ENCODE measurements at places on chromosomes 11 and 22.

DNA sequence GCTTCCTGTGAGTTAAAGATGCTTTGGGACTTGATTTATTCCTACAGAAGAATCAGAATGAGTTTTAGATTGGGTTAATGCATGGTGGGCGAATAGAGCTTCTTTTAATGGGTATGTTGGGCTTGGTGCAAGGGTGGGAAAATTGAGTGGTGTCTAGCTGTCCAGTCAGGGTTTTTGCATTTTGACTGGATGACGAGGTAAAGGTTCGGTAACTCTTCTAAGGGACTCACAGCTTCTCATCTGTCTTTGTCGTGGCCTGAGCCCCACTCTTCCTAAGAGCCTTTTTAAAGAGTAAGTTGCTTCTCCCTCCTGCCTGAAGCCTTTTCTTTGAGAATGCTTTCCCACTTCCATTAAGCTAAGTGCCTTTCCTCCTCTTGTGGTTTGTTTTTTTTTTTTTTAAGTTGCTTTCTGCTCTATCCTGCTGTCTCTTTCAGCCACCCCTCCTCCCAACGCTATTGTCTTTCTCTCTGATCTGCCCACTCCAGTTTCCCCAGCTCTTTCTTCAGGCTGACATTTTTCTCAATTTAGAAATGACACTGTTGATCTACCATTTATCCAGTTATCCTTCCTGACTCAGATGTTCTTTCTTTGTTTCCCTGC lies 1.1 kb downstream of the DPF2 start:
- DNase-seq = no peak

- DNase-seq = no peak
Measured at GRCh38 chr11:70016666-70017367, 61.3 kb upstream of the ANO1 start.

DNA sequence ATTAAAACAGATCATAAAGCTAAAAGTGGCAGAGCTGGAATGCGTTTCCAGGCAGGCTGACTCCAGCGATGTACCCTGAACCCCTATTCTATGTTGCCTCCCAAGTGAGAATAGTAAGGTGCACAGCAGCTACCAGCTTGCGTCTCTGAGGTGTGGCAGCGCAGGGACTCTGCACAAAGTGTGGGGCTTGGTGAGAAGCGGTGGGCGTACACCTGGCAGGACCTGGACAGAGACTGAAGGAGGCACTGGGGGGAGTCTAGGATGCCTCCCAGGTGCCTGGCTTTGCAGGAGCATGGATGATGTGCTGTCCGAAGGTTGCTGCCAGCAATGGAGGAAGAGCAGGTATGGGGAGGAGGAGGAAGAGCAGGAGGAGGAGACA lies 42.9 kb downstream of the AMPD3 start:
- DNase-seq = peak; percentile 17

DNA sequence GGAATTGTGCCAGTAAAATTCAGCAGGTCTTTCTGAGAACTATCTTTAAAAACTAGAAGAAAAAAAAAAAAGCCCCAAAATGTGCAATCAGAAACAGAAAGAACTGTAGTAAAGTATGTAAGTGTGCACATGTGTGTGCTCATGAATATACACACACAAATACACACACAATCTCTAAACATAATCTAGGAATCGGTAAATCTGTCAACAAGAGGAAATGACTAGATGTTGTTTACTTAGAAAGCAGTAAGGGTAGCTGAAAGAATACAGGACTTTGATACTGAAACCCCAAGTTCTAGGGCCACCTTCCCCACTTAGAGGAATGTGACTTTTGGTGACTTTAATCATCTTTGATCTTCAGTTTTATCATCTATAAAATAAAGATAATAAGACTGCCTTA lies 13.2 kb downstream of the UEVLD start:
- no peak for DNase-seq

DNA sequence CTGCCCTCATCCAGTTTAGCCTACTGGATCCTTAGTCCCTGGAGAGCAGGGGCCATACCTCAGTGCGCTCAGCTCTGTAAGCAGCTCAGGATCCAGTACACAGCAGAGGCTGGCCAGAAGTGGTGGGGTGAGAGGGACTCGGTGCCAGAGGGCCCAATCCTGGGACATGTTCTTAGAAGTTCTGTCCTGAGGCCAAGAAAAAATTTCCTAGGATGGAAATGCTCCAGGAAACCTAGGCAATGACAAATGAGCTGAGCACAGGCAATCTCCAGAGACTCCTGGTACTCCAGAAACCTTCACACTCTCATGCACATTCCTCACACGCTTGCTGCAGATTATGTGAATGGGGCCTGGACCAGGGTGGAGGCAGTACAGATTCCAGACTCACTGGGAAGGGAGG lies 89.6 kb downstream of the SERGEF start:
- no peak for DNase-seq

DNA sequence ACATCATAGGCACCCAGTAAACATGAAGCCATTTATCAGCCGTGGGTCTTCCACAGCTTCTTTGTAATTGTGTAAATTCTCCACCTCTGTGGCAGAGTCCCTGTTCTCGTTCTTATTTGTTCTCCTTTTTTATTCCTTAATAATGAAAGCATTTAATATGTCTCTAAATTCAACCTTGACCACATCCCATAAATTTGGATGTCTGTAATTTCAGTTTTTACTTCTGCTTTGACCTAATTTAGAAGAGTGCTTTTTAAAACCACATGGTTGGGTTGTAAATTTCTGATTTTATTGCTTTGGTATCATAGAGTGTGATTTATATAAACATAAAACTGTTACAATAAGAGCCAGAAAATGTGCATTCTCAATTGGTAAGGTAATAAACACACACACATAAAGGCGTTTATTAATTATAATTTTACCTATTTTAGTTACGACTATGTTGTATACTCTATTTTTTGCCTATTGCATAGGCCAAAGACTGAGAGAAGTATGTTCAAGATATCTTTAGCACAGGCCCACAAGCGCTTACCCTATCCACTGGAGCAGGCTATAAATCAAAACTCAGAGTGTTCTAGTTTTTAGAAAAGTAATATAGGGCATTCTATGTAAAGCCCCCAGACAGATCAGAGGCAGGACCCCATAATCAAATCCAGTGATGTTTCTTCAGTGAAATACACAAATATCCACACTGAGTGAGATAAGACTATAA lies 58.0 kb upstream of the CCND1 start:
- DNase-seq = no peak

DNA sequence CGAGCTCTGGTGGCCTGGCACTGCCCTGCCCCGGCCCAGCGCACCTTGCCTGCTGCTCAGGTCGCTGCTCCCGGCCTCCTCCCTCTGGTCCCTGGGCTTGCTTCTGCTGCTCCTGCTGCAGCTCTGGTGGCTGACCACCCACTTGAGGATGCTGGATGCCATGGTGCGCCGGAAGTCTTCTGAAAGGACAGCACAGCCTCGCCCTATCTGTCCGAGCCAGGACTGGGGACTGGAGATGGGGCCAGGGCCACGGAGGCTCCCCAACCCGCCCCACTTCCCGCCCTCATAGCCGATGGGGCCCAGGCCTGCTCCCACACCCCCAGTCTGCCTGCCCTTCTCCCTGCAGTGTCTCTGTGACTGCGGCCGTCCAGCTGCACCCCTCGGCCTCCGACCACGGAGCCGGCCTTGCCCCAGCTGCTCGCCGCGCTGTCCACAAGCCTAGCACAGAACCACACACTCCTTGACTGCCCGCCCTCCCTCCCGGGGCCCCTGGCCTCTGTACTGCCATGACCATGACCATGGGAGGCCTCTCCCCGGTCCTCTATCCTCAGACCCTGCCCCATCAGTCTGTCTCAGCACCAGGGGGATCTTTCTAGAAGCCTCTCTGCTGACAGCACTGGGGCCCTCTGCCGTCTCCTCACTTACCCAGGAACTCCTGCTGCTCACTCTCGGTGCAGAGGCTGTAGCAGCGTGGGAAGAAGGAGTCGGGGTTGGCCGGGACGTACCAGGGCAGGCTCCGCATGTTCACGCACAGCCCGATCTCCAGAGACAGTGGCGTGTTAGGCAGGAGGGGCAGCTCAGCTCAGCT lies 12.7 kb downstream of the TTLL8 start:
- no peak for DNase-seq

GRCh38 chr11:63673579-63673978 lies 2.4 kb upstream of the ATL3 start:
- DNase-seq = no peak

Measured in GM13976 (cell line).